ENCODE measurements at places on chromosomes 2 and 18.

DNA sequence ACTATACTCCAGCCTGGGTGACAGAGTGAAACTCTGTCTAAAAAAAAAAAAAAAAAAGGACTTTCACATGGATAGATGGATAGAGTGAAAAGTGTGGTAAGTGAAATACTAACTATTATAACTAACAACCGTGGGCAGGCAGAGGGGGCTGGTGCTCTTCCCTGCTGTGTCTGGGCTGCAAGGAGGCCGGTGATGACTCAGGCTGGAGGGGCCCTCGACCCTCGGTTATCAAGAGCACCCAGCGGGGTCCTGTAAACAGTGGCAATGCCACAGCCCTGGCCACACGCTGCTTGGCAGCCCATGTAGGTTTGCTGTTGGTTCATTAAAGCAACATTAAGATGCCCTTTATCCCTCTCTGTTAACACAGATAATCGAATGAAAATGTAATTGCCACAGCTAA is 184.8 kb upstream of the RAB12 start:
- no peak for DNase-seq

GRCh38 chr2:1744446-1745170 is at the start of gene PXDN:
PXDN (minus strand) TSS chr2:1744515; CDS start chr2:1744455, 60 bp downstream.
- no peak for DNase-seq

- no peak for DNase-seq
Measured at GRCh38 chr2:42246562-42246961, 77.4 kb downstream of the EML4 start.

DNA sequence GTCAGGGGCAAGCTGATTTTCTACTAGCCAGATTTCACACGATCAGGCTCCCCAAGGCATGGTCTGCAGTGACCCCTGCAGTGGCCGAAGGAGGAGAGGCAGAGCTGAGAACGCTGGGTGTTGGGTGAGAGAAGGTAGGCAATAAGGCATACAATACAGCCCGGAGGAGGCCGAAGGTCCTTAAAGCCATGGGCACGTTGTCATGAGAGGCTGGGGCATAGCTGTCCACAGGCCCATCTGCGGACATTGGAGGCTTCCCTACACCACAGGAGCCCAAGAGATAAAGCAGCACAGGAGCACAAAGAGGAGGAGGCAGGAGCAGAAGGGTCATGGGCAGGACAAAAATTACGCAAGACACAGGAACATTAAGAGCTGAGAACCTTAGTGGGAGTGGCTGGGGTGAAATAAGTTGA is 16.7 kb upstream of the BZW1 start:
- DNase-seq: no peak

DNA sequence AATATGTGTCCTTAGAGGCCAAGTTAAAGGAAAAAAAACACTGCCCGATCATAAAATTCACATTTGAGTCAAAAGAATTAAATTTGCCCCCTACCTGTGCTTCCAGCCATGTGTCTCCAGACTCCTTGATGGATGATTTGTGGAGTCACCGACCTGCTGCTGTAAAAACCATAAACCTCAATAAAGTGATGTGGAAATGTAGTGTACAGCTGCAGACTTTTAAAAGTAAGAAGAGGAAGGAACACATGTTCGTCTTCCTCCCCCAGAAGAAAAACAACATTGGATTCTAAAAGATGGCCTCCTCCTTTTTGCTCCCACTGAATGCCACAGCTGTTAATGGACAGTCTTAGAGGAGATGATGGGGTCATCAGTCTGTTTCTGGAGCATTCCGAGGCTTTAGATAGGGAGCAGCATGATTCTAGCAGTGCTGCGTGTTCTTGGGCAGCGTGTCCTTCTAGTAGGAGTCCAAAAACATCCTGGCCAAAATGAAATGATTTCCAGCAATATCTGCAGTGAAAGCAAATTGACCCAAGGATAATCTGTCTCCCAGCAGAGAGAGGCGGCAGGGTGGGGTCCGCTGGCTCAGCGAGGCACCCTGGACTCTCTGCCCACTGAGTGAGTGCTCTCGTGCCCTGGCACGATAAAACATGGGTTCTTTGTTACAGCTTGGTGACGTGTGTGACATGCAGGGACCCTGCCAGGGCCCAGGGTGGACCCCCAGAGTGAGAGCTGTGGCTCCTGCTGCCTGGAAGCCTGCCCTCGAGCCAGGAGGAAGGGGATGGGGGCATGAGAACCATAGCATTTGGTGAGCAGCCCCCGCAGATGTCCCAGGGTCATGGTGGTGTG is 196.1 kb downstream of the FAM210A start:
- no peak for DNase-seq

Data from pulmonary artery endothelial cell (primary cell).